ENCODE measurements at places on chromosomes 16 and 17.

- DNase-seq = no peak
These were observed 1.2 kb downstream of the ARHGAP44 start for GRCh38 chr17:12790249-12791106.

- DNase-seq = no peak
These were observed 3.8 kb upstream of the RUNDC3A start for GRCh38 chr17:44304651-44305050.

DNA sequence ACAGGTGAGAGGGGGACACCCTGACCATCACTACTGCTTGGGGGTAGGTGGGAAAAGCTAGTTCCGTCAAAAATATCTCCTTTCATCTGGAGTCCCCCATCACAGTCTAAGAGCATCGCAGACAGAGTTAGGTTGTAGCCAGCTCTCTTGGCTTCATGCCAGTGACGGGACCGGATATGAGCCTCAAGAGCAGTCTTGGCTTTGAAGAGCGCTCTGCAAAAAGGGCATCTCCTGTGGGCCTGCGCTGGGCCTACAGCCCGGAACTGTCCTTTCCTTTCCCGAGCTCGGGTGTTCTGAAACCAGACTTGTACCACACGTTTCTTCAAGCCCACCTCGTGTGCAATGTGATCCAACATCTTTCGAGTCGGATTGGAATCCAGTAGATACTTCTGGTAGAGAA lies 253.6 kb downstream of the ZFHX3 start:
- no peak for DNase-seq

DNA sequence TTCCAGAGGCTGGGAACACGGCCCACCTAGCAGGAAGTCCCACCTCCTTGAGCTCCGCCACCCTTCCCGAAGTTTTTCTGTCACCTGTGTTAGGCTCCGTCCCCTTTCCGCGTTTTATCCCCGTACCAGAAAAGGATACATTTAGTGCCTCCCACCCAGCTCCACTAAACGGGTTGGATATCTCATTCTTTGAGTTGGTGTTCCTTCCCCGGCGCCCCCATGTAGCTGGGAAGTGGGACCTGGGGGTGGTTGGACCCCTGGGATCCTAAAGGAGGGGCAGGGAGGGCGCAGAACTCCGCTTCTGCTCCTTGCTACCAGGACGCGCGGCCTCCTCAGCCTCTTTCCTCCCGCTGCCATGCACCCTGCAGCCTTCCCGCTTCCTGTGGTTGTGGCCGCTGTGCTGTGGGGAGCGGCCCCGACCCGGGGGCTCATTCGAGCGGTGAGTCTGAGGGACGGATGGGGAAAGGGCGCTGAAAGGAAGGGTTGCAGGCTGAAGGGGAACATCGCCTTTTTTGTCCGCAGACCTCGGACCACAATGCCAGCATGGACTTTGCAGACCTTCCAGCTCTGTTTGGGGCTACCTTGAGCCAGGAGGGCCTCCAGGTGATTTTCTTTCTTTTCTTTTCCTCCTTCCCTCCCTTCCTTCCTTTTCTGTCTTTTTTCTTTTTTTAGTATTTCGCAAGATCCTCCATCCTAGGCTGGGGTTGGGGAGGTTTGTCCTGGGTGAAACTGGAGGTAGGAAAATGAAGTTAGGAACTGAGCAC lies 669 bp downstream of the RNF167 start:
- no peak for DNase-seq

- DNase-seq = no peak
These were observed 434 bp upstream of the CPSF4L start for GRCh38 chr17:73261952-73262675.

- no peak for DNase-seq
These were observed 313.9 kb upstream of the SALL1 start for GRCh38 chr16:51464996-51465395.

- DNase-seq = no peak
These were observed 10.3 kb upstream of the HAPSTR1 start for GRCh38 chr16:9081158-9081557.

GRCh38 chr17:46983782-46984181 lies 4.7 kb upstream of the RPRML start:
- no peak for DNase-seq

GRCh38 chr17:60297760-60298401 lies 94.1 kb downstream of the USP32 start:
- DNase-seq = no peak

- DNase-seq = no peak
These were observed 8.0 kb downstream of the TMC6 start for GRCh38 chr17:78120537-78120936.

All from stimulated activated CD4-positive, alpha-beta T cell treated with anti-CD3 and anti-CD28 coated beads, Interleukin-15, amount 100 ng/mL, for 48 hours (primary cell).